ENCODE measurements at places on chromosomes 1 and 21. TPM values are rescaled to one million over a fixed set of nuclear protein-coding genes. Genes with fewer than 3 reads are reported as not detected.

Gene FRRS1
- 5.0 TPM for total RNA-seq

Gene ABCA4
- total RNA-seq, result 1.3 TPM

Gene CLIC6
- total RNA-seq, result 0.50 TPM

Gene GPR61
- total RNA-seq, result not detected

Gene AUNIP
- 0.89 TPM for total RNA-seq

Gene NUDT17
- total RNA-seq, result 9.2 TPM

Gene OTUD3
- total RNA-seq, result 4.3 TPM

Gene FCN3
- total RNA-seq, result not detected

Gene HMCN1
- 0.17 TPM for total RNA-seq

Gene SPRR1B
- total RNA-seq, result not detected

Gene ACTL8
- not detected for total RNA-seq

Gene CD247
- not detected for total RNA-seq

Gene SIM2
- 4.0 TPM for total RNA-seq

Gene AMY2A
- total RNA-seq, result not detected

Gene ADGRL2
- 117 TPM for total RNA-seq

Gene SLAMF8
- total RNA-seq, result 0.30 TPM

Gene LIPI
- total RNA-seq, result not detected

Gene LCE6A
- total RNA-seq, result not detected

Gene NAXE
- 92.9 TPM for total RNA-seq

Gene COQ8A
- 4.7 TPM for total RNA-seq

Gene THEMIS2
- 9.3 TPM for total RNA-seq

Gene DNASE2B
- total RNA-seq, result not detected

Gene DPT
- not detected for total RNA-seq

Gene HAO2
- not detected for total RNA-seq

Gene CD164L2
- not detected for total RNA-seq

Gene CACNA1S
- total RNA-seq, result not detected

Gene ZNF670
- 8.3 TPM for total RNA-seq

Gene TSPAN1
- 114 TPM for total RNA-seq

Gene PPT1
- 29.0 TPM for total RNA-seq

Gene OLFM3
- total RNA-seq, result not detected

Gene PTAFR
- total RNA-seq, result 14.2 TPM

Gene HJV
- not detected for total RNA-seq

Gene SLC5A9
- 0.35 TPM for total RNA-seq

Gene GIPC2
- total RNA-seq, result 1.1 TPM

Gene LMX1A
- not detected for total RNA-seq

Gene CRP
- total RNA-seq, result not detected

Gene ZNF683
- not detected for total RNA-seq

Gene TSPEAR
- total RNA-seq, result not detected

Gene SPATA6
- 3.0 TPM for total RNA-seq

Gene OR2G6
- not detected for total RNA-seq

Data from renal cortical epithelial cell (primary cell).